ENCODE measurements at places on chromosomes 7 and 10. TPM values are rescaled to one million over a fixed set of nuclear protein-coding genes. Genes with fewer than 3 reads are reported as not detected.
A peak's percentile ranks its signal among the peaks of the same experiment; 100 is the strongest.

DNA sequence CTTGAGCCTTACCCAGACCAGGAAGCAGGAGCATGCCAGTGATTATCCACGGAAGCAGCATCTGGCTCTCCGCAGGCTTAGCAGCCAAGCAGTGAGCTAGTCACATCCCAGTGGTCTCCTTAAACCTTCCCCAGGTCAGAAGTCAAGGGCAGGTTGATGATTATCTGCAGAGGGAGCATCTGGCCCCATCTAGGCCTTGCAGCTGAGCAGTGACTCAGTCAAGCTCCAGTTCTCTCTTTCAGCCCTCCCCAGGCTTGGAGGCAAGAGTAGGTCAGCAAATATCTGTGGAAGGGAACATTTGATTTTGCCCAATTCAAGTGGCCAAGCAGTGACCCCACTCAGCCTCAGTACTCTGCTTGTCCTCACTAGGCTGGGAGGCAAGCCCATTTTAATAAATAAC lies 61.6 kb downstream of the ANKRD7 start:
- H3K36me3 ChIP-seq = peaks cover 14% of the 10 kb centered on the region
- H3K27me3 ChIP-seq = peaks cover 54% of the 10 kb centered on the region
- H3K27ac ChIP-seq = no peak overlapping the region
- H3K4me3 ChIP-seq = no peak overlapping the region
- peaks cover 22% of the 10 kb centered on the region for H3K4me1 ChIP-seq

ENTPD1 gene
- polyA plus RNA-seq = 0.25 TPM

HOXA5 gene
- polyA plus RNA-seq = not detected

- no peaks in the 10 kb centered on the region for H3K36me3 ChIP-seq
- H3K4me1 ChIP-seq = no peaks in the 10 kb centered on the region
- peaks cover 5% of the 10 kb centered on the region for H3K27me3 ChIP-seq
- no peak for DNase-seq
- no peak overlapping the region for H3K27ac ChIP-seq
Observed at GRCh38 chr7:54856856-54857255, 97.8 kb upstream of the SEC61G start.

DNA sequence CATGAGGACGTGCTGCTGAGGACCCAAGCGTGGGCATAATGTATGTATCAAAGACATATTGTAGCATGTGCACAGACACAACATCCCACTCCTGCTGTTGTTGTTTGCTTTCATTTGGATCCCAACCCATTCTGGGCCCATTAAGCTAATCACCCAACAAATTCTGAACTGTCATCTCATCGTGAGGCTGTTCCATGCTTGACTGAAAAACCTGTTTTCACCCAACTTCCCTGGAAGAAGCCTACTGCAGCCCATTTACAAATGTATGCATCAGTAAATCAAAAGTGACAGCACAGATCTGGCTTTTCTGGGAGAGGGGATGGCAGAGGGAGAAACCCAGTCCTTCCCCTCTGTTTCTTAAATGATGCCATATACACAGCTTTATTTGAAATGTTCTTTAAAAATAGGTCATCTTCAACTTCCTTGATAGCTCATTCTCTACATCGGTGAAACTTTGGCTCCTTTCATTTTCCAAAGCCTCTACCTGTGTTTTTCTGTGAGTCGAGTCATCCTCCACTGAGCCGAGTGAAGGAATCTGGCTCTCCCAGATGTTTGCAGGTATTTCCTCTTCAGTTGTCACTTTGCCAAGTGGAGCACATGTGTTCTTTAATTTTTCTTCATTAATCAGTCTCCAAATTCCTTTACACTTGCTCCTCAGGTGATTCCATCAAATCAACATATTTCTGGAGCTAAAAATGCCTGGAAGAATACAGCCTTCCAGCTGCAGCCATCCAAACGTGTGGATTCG lies 151.8 kb downstream of the CHN2 start:
- no peak for DNase-seq
- H3K27me3 ChIP-seq = no peaks in the 10 kb centered on the region
- no peaks in the 10 kb centered on the region for H3K4me1 ChIP-seq
- no peak overlapping the region for H3K4me3 ChIP-seq
- H3K36me3 ChIP-seq = no peaks in the 10 kb centered on the region

GIMAP8 gene
- polyA plus RNA-seq = 25.9 TPM

DNA sequence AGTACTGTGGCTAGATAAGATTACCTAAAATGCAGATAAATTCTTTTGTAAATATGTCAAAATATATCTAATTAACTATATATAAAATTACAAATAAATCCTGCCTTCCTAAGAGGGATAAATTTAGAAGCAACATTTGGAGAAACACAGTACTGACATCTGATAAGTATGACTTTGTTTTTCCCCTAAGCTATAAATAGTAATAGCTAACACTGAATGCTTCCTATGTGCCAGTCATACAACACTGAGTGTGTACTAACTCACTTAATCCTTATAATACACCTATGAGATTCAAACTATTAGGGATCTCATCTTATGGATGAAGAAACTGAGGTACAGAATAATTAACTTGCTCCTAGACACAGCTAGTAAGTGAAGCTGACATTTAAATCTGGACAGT lies 733.4 kb downstream of the MAGI2 start:
- H3K4me3 ChIP-seq = no peak overlapping the region
- no peak for DNase-seq
- no peaks in the 10 kb centered on the region for H3K4me1 ChIP-seq
- H3K36me3 ChIP-seq = no peaks in the 10 kb centered on the region

- H3K4me3 ChIP-seq = no peak overlapping the region
- H3K36me3 ChIP-seq = no peaks in the 10 kb centered on the region
- peaks cover 61% of the 10 kb centered on the region for H3K4me1 ChIP-seq
- H3K27ac ChIP-seq = peak overlapping the region; percentile 78
Observed at GRCh38 chr7:35729061-35729783, 34.3 kb upstream of the HERPUD2 start.

DNA sequence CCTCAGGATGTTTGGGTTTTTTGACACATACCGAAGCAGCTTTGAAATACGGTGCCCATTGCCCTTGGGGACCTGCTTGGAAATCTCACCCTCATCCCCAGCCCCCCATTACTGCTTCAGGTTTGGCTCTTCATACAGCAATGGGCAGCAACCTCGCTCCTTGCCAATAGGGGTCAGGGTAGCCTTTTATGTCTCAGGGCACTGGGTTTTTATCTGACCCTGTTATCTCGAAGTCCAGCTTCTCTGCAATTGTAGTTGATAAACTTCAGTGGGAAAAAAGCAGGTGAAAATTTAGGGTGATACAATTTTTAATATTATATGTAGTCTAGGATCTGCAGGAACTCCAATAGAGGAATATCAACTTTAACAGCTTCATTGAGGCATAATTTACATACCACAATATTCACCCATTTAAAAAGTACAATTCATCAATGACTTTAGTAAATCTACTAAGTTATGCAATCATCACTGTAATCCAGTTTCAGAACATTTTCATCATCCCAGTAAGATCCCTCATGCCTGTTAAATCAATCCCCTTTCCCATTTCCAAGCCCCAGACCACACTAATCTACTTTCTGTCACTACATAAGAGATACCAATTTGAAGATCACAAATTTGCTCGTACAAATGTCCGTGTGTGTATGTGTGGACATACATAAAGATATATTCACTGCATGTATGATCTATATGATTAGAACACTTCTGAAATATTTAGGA lies 386.2 kb downstream of the KCNMA1 start:
- DNase-seq = no peak
- no peak overlapping the region for H3K27ac ChIP-seq
- H3K4me1 ChIP-seq = peaks cover 27% of the 10 kb centered on the region
- no peaks in the 10 kb centered on the region for H3K27me3 ChIP-seq

GRCh38 chr10:72175149-72175548 lies 40.7 kb upstream of the ANAPC16 start:
- H3K4me1 ChIP-seq = peaks cover 15% of the 10 kb centered on the region
- H3K27ac ChIP-seq = no peak overlapping the region

- H3K4me3 ChIP-seq = no peak overlapping the region
- H3K36me3 ChIP-seq = no peaks in the 10 kb centered on the region
- no peaks in the 10 kb centered on the region for H3K4me1 ChIP-seq
- no peak overlapping the region for H3K27ac ChIP-seq
- no peak for DNase-seq
Observed at GRCh38 chr10:61061923-61062504, 118.0 kb upstream of the RHOBTB1 start.

SLC16A12 gene
- polyA plus RNA-seq = not detected

GRCh38 chr7:136530831-136531230 lies 337.6 kb upstream of the CHRM2 start:
- no peak for DNase-seq
- H3K36me3 ChIP-seq = peaks cover 9% of the 10 kb centered on the region
- H3K27ac ChIP-seq = no peak overlapping the region
- no peaks in the 10 kb centered on the region for H3K27me3 ChIP-seq
- no peak overlapping the region for H3K4me3 ChIP-seq
- H3K4me1 ChIP-seq = no peaks in the 10 kb centered on the region

DNA sequence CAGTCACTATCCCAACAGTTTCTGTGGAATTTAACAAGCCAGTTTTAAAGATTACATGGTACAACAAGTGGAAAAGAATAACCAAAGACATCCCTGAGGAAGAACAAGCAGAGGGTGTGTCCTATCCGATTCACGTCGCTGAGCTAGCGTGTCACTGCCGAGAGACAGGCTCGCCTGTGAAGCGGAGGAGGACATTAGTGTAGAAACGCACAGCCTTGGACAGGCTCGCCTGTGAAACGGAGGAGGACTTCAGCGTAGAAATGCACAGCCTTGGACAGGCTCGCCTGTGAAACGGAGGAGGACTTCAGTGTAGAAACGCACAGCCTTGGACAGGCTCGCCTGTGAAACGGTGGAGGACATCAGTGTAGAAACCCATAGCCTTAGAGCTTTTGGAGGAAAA lies 52.7 kb upstream of the INPP5A start:
- no peak overlapping the region for H3K27ac ChIP-seq
- H3K27me3 ChIP-seq = peaks cover 13% of the 10 kb centered on the region
- H3K36me3 ChIP-seq = no peaks in the 10 kb centered on the region
- H3K4me3 ChIP-seq = no peak overlapping the region
- no peak for DNase-seq
- H3K4me1 ChIP-seq = no peaks in the 10 kb centered on the region

GRCh38 chr7:37212556-37212955 lies 236.1 kb downstream of the ELMO1 start:
- H3K27me3 ChIP-seq = no peaks in the 10 kb centered on the region
- H3K4me3 ChIP-seq = no peak overlapping the region
- no peaks in the 10 kb centered on the region for H3K36me3 ChIP-seq

VKORC1L1 gene
- polyA plus RNA-seq = 2.0 TPM

PNLIPRP1 gene
- not detected for polyA plus RNA-seq

DNA sequence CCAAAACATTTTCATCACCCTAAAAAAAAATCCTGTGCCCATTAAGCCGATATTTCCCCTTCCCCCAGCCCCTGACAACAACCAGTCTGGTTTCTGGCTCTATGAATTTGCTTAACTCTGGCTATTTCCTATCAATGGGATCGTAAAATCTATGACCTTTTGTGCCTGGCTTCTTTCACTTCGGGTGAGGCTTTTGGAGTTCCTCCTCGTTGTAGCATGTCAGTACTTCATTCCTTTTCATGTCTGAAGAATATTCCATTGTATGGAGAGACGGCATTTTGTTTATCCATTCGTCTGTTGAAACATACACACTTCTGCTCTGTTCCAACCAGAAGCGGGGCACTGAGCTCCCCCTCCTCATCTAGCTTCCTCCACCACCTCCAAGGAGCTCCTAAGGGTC lies 29.5 kb downstream of the TACC2 start:
- H3K4me1 ChIP-seq = no peaks in the 10 kb centered on the region
- H3K36me3 ChIP-seq = no peaks in the 10 kb centered on the region
- no peak for DNase-seq
- peaks cover 4% of the 10 kb centered on the region for H3K27me3 ChIP-seq
- no peak overlapping the region for H3K27ac ChIP-seq
- no peak overlapping the region for H3K4me3 ChIP-seq

SEPHS1 gene
- 22.5 TPM for polyA plus RNA-seq

DNA sequence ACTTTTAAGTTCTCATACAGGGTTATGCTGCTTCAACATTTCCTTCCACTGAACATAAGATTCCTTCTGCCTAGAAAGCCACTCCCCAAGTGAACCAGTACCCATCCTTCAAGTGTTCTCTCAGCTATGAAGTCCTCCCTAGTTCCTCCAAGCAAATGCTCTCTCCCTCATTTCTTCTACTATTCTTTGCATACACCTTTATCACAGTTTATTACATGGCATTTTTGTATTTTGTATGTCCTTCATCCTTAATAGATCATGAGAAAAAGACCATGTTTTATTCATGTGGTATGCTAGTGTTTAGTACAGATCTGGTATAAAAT lies 1.9 kb downstream of the SYPL1 start:
- H3K27me3 ChIP-seq = no peaks in the 10 kb centered on the region
- peak overlapping the region; percentile 64 for H3K4me3 ChIP-seq
- peaks cover 74% of the 10 kb centered on the region for H3K4me1 ChIP-seq
- DNase-seq = no peak
- H3K36me3 ChIP-seq = peaks cover 22% of the 10 kb centered on the region
- peak overlapping the region; percentile 71 for H3K27ac ChIP-seq

Measured in naive thymus-derived CD8-positive, alpha-beta T cell (primary cell).